ENCODE measurements at places on chromosomes 12 and 14.

DNA sequence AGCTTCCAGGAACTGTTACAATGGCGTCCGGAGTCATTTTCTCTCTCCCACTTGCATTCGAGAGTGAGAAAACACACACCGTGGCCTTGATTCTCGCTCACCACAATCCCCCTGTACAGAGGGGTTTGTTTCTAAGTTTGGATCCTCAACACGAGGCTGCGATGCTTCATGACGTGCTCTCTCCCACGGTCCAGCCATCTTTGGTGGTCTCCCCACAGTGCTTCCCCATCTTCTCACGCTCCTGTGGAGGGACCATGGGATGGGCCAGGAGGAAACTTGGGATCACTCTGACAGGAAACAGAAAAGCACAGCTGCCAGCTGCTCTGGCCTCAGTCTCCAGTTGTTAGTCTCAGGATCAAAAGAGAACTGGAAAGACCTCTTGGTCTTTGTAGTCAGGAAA, 28.1 kb downstream of the OR10P1 start:
- no peak for DNase-seq

- no peak for DNase-seq
Observed at GRCh38 chr12:68462803-68463202, 130.6 kb upstream of the MDM1 start.

DNA sequence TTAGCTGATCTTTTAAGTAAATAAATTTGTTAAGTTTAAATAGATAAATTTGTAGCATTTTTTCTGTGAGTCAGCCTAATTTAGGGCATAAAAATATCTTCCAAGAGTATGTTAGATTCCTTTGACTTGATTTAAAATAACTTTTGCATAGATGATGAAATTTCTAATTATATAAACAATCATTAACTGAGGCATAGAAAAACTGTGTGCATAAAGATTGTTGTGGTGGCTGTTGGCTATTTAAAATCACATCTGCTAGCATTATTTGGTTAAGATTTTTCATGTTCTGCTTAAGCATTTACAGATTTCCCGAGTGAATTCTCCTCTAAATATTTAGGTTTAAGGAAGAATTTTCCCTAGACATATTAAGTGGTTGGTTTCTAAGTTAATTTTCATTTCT, 223.2 kb downstream of the FSCB start:
- DNase-seq = no peak

GRCh38 chr14:86625637-86626036, 1095.7 kb downstream of the FLRT2 start:
- DNase-seq = no peak

GRCh38 chr12:21801522-21802288, 27.2 kb upstream of the KCNJ8 start:
- DNase-seq = no peak

GRCh38 chr12:45977620-45978019, 12.8 kb downstream of the SCAF11 start:
- no peak for DNase-seq

GRCh38 chr14:30938617-30939016, 64.3 kb downstream of the COCH start:
- no peak for DNase-seq

Data from activated naive CD4-positive, alpha-beta T cell (primary cell).